Suppressor macrophage (primary cell): ENCODE measurements at places on chromosomes 5 and 9.

- peak; percentile 23 for DNase-seq
Measured at GRCh38 chr5:123344816-123345426, 78.3 kb downstream of the CEP120 start.

DNA sequence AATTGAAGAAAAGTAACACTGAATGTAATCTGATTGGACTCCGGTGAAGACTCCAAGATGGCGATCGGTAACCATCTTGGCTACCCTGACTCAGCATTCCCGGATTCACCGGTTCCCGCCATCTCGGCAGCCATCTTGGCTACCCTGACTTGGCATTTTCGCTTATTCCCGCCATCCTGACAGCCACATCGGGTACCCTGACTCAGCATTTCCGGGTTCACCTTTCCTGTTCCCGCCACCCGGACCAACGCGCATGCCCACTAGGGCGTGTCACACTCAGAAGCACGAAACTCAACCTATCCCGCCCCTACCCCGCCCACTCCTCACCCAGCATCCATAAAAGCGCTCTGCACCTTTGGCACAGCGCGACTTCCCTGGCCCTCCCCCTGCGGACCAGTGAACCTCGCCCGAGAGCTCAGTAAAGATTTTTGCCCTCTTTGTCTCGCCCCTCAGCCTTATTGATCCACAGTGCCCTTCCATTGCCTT lies 17.2 kb downstream of the SPTLC1 start:
- DNase-seq = peak; percentile 41

DNA sequence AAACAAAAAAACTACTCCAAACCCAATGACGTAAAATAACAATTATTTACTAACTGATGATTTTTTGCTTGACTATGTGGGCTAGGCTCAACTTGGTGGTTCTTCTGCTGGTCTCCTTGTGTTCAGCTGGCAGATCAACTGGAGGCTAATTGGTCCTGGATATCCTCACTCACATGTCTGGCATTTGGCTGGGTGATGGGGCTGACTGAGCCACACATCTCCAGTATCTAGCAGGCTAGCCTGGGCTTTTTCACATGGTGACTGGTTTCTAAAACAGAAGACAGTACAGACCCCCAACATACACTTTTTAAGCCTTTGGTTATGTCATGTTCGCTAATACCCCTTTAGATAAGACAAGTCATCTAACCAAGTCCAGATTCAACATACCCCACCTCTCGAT lies 104.7 kb upstream of the PRRC1 start:
- DNase-seq = no peak

GRCh38 chr5:146606893-146607292 lies 90.9 kb upstream of the GPR151 start:
- no peak for DNase-seq
